Germinal center (tissue), 1 donor: ENCODE measurements at places on chromosomes 2 and 18.

DNA sequence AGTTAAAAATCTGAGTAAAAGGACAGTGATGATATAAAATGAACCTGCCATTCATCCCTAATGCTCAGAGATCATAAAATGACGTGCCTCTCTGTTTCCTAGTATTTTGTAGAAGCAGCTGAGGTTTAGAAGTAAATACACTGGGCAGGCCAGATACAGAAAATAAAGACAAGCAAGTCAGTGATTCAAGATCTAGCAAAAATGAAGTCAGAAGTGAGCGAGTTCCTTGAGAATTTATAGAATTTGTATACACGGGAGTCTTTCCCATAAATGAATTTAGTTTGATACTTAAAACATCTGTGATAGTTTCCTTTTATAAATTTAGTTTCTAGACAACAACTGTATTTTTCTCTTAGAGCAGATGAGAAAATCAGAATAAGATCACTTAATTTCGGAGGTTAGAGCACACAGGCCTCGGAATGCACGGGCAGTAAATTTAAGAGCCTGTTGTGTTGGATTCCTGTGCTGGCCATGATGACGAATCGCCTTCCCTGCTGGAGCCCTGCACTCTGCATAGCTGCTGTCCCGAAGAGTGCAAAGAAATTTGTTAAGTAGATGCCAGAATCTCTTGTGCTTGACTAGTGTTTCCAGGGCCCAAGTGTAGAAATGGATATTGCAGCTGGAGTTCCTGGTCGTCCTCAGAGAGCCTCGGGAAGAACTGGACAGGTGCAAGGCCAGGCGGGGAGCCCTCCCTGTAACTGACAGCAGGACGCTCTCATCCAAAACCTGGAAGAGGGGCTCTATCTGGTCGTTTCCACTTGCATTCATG, 83.7 kb upstream of the RBM44 start:
- DNase-seq: no peak

DNA sequence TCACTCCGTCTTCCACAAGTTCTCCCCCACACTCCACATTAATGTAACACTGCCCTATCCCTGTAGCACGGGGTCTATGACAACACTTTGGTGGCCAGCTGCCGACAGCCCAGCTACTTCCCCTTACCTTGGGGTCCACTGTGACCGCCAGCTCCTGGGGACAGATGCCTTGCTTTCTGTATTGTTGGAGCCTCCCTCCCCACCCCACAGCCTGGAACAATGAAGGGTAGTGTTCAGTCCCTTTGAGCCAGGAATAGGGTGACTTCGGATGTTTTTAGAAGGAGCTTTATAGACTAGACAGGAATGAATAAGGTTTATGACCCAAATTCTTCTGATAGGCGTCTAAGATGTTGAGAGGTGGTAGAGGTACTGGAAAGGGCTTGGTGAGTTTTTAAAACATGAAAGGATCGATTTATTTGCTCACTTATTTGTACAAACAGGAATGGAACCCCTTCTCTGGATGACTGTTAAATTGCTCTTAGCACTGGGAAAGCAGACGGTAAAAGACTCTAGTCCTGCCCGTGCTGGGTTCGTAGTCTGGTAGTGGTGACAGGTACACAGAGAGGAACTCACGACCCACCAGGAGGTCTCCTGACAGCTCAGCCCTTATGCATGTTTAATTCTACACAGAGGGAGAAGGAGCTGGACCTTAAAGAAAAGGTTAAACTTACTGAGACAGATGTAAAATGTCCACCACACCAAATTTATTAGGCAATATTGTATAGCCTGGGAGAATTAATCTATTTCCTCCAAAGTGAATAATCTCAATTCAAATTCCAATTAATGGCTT, 90.9 kb downstream of the MYCN start:
- no peak for DNase-seq

GRCh38 chr18:79241755-79242154, 154.0 kb upstream of the NFATC1 start:
- no peak for DNase-seq

DNA sequence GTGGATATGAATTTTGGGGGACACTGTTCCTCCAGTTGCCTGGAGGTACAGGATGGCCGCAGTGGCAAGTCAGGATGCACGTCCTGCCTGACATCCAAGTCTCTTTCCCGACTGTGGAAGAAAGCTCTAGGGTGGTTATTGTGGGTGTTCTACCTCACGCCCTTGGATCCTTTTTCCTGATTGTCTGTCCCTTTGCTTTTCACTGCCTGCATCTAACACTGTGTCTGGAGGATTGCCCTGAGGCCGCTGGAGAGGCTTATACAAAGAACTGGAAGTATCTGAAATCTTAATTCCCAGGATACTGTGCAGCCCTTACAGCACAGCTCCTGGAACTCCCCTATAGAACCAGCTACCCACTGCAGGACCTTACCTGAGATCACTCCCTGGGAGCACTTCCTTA, 250.5 kb downstream of the TFCP2L1 start:
- DNase-seq: no peak

GRCh38 chr2:22729466-22729865, 655.5 kb upstream of the KLHL29 start:
- no peak for DNase-seq

DNA sequence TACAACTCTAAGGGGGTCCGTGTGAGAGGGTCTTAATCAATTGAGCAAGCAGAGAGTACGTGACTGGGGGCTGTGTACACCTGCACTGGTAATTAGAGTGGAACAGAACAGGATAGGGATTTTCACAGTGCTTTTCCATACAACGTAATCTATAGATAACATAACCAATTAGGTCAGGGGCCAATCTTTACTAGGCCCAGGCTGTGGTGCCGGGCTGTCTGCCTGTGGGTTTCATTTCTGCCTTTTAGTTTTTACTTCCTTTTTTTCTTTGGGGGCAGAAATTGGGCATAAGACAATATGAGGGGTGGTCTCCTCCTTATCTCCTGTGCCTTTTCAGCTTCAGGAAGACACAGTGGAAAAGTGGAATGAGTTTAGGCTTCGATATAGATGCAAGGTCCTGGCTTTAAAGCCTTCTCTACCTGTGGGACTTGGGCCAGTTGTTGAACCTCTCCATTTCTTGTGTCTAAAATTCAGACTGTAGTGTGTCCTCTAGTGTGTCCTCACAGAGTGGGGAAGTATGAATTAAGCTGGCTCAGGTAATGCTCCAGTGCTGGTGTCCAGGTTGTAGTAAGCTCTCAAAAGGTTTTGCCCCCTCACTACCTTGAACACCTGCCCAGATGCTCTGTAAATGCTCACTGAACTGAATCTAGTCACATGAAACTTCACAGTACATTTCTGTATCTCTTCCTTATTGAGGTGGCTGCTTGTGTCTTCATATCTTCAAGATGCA, 422.8 kb downstream of the SETBP1 start:
- peak; percentile 24 for DNase-seq
